Ovary (tissue), 10 donors: ENCODE measurements at places on chromosomes 4 and X.

GRCh38 chrX:135170877-135171519 lies at the start of gene CT55:
TSS of gene CT55 (minus strand) at chrX:135171398. CDS start at chrX:135171171, 227 bp downstream.
- DNase-seq = no peak

- DNase-seq = no peak
These were observed 210.5 kb downstream of the PWWP3B start for GRCh38 chrX:106378616-106379015.

DNA sequence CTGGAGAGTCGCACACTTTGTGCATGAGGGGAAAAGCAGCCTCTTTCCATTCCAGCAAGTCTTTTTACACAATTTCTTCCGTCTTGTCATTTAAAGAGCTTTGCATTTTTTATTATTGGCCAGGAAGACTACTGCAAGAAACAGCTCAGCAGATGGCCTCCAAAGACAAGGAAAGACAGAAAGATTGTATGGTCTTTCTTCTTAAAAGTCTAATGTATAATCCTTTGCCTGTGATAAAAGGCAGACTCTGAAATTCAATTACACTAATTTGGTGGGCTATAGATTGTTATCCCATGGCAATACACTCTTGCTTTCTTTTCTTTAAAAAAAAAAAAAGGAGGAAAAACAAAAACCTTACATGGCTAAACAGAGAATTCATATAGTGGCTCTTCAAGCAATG lies 5.9 kb downstream of the CAPN6 start:
- DNase-seq = no peak

GRCh38 chrX:72057849-72058248 lies 73.9 kb downstream of the RTL5 start:
- DNase-seq = no peak

DNA sequence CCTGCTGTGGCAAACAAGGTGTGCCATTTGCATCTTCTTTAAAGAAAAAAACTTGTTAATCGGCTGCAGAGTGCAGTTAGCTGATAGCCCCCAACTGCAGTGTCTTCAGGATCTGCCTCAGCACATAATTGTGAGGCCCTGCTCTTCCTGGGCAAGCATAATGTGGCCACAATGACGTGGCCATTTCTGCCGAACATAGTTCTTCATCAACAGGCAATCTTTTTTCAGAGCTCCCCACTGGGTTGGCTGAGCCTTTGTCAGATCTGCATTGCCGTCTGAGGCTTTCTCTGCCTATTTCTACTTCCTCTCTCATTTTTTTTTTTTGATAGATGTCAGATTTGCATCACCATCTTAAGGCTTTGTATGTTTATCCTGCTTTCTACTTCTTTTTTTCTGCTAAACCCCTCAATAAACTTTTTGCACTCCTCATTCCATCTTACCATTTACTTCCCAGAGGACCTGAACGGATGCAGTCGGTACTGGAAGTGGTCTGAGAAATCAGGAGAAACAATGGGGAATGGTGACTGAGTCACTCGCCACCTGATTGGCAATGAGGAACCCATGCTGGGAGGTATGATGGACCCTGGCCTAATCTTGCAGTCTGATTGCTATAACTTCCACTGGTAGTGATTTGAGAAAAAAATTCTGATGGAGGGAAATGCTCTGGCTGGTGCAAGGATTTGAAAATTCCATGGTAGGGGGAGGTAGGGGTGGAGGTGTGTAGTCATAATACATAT lies 21.2 kb upstream of the TAB3 start:
- no peak for DNase-seq

DNA sequence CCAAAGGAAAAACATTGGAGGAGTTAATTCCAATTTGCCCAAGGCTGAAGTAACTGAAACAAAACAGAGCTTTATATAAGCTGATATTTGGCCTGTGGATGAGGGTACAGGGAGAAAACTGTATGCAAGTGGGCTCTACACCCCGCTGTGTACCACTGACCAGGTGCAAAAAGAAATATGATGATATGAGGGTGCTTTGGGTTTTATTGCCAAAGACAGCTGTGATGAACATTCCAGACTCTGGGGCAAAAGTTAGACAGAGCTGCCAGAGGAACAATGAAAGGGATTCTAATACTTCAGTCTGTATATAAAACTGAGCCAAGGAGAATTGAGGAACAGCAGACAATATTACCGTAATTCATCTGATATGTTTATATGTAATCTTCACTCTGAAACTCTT lies 117.4 kb downstream of the MID1 start:
- no peak for DNase-seq

GRCh38 chr4:158094413-158095134 lies 78.3 kb downstream of the GASK1B start:
- peak; percentile 53 for DNase-seq

DNA sequence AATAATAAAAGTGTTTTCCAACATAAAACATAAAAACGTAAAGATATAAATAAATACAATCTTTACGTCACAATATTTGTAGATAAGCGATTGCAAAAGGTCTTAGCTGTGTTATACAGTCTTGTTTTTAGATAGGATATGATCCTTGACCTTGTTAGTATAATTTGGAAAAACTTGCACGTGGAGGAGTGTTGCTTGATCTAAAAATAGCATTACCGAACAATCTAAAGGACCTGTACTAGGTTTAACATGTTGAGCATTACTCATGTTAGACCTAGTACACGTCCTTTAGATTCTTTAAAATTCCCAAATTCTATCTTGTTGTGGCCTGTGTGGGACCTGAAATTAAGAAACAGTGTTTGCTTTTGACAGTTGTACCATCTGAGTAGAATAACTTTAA lies 1.6 kb downstream of the METAP1 start:
- DNase-seq = no peak

GRCh38 chr4:52956691-52957090 lies 94.6 kb downstream of the RASL11B start:
- DNase-seq = no peak

DNA sequence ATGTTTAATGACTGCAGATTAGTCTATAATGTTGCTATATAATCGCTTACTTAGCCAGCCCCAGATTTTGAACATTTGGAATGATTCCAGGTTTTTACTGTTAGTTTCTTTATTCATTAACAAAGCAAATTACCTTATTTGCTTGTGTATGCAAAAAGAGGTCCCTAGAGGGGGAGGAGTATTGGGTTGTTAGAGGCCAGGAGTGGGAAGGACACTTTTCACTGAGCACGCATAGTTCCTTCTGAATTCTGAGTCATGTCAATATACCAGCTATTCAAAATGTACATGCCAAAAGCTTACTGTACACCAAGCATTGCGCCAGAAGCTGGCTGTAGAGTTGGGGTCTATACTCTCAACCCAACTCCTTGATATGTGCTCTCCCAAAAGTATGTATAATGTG lies 5.1 kb upstream of the DGAT2L6 start:
- DNase-seq = no peak

GRCh38 chr4:109174224-109174953 lies 128.1 kb downstream of the COL25A1 start:
- DNase-seq = no peak

GRCh38 chr4:171117457-171117856 lies 695.7 kb upstream of the GALNTL6 start:
- DNase-seq = no peak

- no peak for DNase-seq
These were observed 52.4 kb downstream of the SEPTIN11 start for GRCh38 chr4:77001907-77002306.

- no peak for DNase-seq
These were observed 27.3 kb upstream of the CRLF2 start for GRCh38 chrX:1239681-1240142.

GRCh38 chr4:134585972-134586371 lies 384.4 kb upstream of the PABPC4L start:
- no peak for DNase-seq

- no peak for DNase-seq
These were observed 156.6 kb downstream of the CAMK2D start for GRCh38 chr4:113604955-113605354.

GRCh38 chrX:16930392-16930791 lies 16.1 kb upstream of the REPS2 start:
- no peak for DNase-seq

DNA sequence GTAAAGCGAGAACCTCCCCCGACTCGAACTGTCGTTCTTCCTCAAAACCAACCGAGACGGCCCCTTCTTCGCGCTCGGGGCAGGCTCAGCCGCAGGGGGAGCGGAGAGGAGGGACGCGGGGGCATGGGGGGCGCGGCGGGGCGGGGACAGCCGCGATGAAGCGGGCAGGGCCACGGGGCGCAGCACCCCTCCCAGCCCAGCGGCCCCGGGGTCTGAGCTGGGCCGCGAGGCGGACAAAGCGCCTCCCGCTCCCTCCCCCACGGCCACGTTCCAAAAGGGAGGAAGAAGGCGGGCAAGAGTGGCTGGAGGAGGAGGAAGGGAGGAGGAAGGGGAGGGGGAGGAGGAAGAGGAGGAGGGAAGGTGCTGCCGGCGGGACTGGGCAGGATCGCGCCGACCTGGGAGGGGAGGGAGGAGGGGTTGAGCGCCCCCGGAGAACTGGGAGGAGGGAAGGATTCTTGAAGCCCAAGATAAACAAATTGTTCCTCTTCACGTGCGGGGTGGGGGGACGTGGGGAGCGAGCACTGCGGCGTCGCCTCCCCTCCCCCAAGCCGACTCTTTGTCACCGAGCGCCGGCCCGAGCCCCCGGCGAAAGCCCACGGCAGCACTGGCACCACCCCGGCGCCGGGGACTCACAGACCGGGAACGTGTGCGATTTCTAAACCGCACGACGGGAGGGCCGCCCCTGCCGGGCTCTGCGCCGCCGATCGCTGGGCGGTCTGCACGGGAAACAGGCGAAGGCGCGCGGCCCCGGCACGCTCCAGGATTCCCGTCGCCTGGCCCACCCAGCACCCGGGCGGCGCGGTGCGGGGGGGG lies 2.9 kb downstream of the MAML3 start:
- peak; percentile 94 for DNase-seq

- no peak for DNase-seq
These were observed 6.3 kb downstream of the GPAT3 start for GRCh38 chr4:83542225-83542624.

GRCh38 chr4:9792381-9792780 lies 10.9 kb downstream of the DRD5 start:
- no peak for DNase-seq

GRCh38 chrX:9456250-9457074 lies 8.4 kb upstream of the TBL1X start:
- DNase-seq = no peak

DNA sequence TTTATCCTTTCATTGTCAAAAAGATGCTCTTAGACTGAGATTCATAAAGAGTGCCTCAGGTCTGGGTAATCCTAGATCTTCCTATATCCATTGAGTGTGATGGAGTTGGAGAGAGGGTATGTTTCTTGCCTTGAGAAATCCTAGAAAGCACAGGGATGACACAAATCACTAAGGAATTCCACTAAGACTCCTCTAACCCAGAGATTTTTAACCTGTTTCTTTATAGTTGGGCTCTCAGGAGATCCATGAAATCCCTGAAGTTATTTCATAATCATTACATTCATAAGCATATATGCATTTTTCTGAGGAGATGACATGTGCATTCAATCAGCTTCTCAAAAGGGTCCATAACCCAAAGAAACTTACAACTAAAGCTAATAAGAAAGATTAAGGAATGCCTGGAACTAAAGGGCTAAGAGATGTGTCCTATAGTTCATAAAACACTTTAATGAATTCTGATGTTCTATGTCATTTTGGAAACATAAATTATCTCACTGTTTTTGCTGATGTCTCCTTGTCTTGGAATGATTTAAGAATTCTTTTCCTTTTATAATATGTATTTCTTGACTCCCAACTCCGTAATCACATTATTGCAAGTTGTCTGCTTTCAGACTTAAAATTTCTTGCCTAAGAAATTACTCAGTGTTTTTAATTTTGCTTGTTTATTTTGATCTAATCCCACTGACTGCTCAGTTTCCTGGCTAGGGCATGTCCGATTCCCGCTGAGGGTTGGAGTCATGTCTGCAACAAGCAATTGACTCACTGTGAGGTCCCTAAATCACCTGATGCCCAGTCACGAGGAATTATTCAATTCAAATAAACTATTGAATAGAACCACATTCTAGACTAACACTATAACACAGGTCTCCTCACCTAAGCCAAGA lies 2.8 kb upstream of the AMTN start:
- DNase-seq = no peak

- DNase-seq = peak; percentile 63
These were observed 77.5 kb downstream of the RLIM start for GRCh38 chrX:74536832-74537371.

DNA sequence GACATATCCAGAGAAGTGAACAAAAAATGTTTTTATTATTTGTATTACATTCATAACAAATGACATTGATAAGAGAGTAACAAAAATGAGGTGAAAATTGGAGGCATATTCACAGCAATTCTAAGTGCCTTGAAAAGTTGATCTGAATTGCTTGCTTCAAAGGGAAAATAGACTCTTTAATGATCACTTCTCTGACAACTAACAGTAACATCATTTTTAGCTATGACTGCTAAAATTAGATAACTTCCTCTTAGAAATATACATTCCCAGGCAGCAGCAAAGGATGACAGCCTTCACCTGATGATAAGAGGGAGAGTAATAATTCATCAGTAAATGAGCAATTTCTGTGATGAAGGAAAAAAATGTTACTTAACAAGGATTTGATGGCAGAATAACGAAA lies 472.5 kb downstream of the PCDH10 start:
- no peak for DNase-seq

GRCh38 chr4:53647547-53647946 lies 56.3 kb upstream of the LNX1 start:
- no peak for DNase-seq

DNA sequence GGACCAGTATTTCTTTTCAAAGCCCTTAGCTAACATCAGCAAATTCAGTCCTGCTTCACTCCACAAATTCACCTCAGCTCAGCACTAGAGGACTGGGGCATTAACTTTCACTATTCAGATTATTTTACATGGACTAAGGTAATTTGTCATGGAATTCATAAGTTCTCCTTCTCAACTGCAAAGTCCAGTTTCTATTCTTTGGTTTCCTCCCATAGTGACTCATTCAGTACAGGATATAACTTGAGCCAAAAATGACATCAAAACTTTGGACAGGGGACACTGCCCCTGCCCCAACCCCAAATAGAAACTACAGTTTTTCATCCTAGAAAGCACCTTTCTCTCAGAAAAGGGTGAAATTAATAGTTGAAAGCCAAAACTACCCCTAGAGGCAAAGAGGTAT lies 52.7 kb downstream of the COX7B2 start:
- no peak for DNase-seq

GRCh38 chrX:68177542-68177941 lies 255.8 kb downstream of the OPHN1 start:
- no peak for DNase-seq

GRCh38 chr4:149345424-149345823 lies 470.2 kb downstream of the IQCM start:
- DNase-seq = no peak
